ENCODE measurements at places on chromosomes 4 and X.

DNA sequence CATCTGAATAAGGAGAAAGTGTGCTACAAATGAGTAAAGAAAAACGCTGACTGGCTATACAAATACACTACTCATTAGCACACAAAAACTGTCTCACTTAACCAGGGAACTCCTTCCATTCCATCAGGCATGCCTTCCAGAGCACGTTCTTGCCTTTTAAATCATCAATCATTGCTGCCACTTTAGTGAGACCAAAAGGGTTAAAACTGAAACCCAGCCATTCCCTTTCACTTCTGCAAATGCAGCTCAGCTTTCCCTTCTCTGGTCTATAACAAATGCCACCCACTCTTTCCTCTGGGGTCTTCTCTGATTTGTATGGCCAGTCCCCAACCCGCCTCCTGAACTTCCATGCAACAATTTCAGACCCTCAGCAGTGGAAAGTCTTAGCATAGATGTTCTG lies 231.5 kb downstream of the TRIML1 start:
- no peak for DNase-seq
- H3K4me3 ChIP-seq = no peak overlapping the region
- H3K36me3 ChIP-seq = no peaks in the 10 kb centered on the region
- H3K4me1 ChIP-seq = no peaks in the 10 kb centered on the region

- no peaks in the 10 kb centered on the region for H3K27me3 ChIP-seq
- H3K27ac ChIP-seq = no peak overlapping the region
- H3K4me3 ChIP-seq = no peak overlapping the region
- no peaks in the 10 kb centered on the region for H3K4me1 ChIP-seq
Observed at GRCh38 chrX:101450085-101450484, 35.2 kb upstream of the ARMCX4 start.

DNA sequence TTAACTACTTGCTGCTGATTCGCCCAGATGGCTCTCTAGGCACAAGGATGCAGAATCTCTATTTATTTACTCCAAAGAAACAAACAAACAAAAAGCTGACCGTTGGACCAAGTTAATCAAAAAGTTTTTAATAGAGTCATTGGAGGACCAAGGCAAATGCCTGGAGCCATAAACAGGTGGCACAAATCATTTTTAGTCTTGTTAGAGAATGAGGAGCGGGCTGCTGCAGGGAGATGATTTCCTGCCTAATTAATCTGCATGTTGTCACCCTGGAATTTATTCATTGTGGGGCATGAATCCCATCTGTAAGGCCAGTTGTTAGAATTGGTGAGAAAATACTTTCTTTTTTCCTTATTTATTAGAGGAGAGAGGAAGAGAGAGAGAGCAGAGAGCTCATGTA lies 147.4 kb upstream of the GATB start:
- no peaks in the 10 kb centered on the region for H3K4me1 ChIP-seq
- no peak for DNase-seq
- peaks cover 3% of the 10 kb centered on the region for H3K36me3 ChIP-seq
- no peak overlapping the region for H3K4me3 ChIP-seq

GRCh38 chr4:20423420-20423819 lies 171.7 kb downstream of the SLIT2 start:
- no peak overlapping the region for H3K4me3 ChIP-seq
- DNase-seq = no peak
- no peaks in the 10 kb centered on the region for H3K36me3 ChIP-seq
- H3K4me1 ChIP-seq = peaks cover 2% of the 10 kb centered on the region
- no peak overlapping the region for H3K27ac ChIP-seq

GRCh38 chr4:79445371-79445781 lies 37.3 kb upstream of the GK2 start:
- H3K4me3 ChIP-seq = no peak overlapping the region
- H3K27ac ChIP-seq = peak overlapping the region; percentile 48
- H3K36me3 ChIP-seq = no peaks in the 10 kb centered on the region
- peak; percentile 26 for DNase-seq
- no peaks in the 10 kb centered on the region for H3K27me3 ChIP-seq

DNA sequence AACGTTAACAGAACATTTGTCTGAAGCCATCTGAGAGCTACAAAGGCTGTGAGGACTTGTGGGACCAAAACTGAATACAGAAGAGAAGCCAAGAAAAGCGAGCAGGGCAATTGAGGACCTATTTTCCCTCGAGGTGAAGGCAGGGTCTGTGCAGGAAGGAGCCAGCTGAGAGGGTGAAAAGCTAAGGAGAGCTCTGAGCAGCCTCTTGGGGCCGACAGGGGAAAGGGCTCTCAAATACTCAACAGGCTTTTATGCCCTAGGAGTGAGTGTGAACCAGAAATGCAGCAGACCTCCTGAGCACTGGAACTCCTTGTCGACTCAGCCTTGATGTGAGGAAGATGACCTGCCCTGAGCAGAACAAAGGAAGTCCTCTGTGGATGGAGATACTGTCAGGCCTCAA lies 54.2 kb downstream of the C4orf50 start:
- no peaks in the 10 kb centered on the region for H3K36me3 ChIP-seq
- DNase-seq = no peak
- peaks cover 33% of the 10 kb centered on the region for H3K4me1 ChIP-seq
- peak overlapping the region; percentile 65 for H3K27ac ChIP-seq
- peaks cover 4% of the 10 kb centered on the region for H3K27me3 ChIP-seq

All from glutamatergic neuron (in vitro differentiated cells).